Cardiac muscle cell (in vitro differentiated cells and primary cell): ENCODE measurements at places on chromosomes 2 and 18. TPM values are rescaled to one million over a fixed set of nuclear protein-coding genes. Genes with fewer than 3 reads are reported as not detected.

DNA sequence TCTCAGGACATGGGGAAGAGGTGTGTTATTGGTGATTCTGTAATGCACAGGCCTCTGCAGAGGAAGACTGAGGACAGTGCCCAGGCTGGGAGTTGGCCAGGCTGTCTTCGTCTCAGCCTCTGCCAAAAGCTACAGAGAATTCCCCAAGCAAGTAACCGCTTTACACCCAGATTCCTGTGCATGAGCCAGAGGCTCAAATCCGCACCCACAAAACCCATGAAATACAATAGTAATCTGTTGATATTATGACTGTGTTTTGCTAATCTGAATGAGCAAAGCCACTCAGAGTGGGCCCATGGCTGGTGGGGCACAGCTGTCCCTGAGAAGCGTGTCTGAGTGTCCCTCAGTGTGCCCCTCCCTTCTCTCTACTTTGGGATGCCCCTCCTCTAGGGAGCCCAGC, 149.5 kb upstream of the PXDN start:
- DNase-seq: no peak

- no peak for DNase-seq
Measured at GRCh38 chr2:27647289-27647688, 16.1 kb downstream of the SUPT7L start.

DNA sequence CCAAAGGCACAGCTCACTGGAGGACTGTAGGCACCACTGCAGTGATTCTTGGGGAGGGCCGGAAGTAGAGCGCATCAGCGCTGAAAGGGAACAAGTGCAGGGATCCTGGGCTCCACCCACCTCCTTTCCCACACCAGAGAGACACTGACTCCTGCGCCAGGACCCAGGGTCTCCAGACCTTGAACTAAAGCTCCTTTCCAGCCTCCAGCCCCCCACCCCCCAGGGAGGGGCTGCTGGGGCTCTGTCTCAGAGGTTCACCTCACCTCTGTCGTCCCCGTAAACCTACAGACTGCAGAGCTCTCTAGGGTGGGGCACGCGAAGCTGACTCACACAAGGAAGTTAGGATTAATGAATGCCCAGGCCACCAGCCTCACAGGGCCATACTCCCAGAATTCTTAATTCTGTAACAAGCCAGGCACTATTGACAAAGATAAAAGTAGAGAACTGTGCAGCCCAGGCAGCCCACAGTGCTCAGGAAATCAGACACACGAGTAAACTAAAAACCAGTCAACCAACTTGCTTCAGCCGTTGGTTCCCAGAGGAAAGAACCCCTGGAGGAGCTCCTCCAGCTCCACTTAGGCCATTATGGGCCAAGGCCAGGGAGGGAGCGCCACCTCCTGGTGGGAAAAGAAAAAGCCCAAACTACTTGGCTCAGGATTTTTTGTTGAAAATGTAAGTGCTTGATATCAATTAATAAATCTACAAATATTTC, 45.1 kb upstream of the ACAA2 start:
- peak; percentile 82 for DNase-seq

DNA sequence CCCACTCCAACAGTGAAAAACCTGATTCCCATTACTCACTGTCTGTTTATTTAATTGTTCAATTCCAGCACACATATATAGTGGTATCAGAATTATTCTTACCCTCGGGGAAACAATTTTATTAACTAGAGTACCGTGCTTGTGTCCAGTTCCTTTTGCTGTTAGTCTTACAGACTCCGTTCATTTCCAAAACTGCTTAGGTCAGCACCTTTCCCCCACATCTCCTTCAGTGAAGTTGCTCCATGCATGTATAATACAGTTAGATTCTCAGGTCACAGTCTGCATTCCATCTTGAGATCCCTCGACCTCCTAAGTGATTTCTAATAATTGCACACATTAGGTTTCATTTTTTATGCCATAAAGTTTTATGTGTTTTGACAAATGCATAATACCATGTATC, 56.3 kb upstream of the ZNF521 start:
- DNase-seq: no peak

DNA sequence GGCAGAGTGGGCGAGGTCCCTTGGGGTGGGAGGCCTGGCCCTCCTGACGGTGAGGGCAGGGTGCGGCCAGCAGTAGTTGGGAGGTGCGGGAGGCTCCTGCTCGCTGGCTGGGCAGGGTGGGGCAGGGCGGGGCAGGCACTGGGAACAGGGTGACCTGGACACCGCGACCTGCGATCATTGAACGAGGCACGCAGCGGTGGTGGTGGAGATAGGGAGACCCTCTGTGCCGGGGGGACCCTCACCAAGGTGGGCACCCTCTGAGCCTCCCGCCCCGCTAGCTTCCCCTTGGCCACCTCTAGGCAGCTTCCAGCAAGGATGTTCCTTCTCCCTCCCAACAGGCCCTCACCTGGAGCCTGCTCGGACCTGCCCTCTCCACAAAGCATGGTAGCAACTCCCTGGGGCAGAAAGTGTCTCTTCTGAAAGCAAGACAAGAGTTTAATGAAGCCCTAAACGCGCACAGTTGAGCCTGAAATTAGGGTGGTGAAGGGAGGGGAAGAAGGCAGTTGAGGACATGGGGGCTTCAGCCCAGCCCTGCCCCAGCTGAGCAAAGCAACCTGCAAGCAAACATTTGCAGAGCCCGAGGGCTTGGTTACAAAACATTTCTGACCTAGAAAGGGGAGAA, 15.4 kb upstream of the FOSL2 start:
- DNase-seq: no peak

- DNase-seq: no peak
Measured at GRCh38 chr18:10514601-10515000, 11.2 kb upstream of the NAPG start.

GRCh38 chr2:681312-681711, 4.1 kb upstream of the TMEM18 start:
- DNase-seq: no peak

DNA sequence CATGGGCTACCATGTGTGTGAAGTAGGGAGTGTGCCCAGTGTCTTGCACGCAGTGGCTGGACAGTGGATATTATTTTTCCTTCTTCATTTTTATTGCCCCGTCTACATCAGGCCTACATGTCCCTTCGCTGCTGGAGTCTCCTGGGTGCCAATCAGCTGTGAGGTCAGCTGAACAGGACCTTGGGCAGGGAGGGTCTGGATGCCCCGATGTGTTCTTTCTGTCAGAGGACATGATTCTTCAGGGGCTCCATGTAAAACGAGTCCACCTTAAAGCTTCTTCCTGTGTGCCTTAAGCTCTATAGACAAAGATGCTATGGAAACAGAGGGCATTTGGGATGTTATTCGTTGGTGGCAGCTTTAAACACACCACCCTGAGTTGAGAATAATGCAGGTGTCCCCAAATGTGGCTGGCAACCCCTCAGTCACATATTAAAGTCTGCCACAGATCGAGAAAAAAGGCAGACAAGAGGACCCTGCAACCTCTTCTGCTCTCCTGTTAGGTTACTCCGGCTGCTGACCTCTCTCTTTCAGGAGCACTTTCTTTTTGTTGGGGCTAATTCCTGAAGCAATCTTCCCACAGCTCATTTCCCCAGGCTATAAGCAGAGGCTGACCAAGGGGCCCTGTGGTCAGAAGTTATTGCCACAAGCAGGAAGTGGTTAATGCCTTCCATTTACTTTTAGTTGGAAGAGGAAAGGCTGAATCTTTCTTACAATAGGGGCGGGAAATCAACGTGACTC, 20.0 kb downstream of the GREB1 start:
- no peak for DNase-seq

DNA sequence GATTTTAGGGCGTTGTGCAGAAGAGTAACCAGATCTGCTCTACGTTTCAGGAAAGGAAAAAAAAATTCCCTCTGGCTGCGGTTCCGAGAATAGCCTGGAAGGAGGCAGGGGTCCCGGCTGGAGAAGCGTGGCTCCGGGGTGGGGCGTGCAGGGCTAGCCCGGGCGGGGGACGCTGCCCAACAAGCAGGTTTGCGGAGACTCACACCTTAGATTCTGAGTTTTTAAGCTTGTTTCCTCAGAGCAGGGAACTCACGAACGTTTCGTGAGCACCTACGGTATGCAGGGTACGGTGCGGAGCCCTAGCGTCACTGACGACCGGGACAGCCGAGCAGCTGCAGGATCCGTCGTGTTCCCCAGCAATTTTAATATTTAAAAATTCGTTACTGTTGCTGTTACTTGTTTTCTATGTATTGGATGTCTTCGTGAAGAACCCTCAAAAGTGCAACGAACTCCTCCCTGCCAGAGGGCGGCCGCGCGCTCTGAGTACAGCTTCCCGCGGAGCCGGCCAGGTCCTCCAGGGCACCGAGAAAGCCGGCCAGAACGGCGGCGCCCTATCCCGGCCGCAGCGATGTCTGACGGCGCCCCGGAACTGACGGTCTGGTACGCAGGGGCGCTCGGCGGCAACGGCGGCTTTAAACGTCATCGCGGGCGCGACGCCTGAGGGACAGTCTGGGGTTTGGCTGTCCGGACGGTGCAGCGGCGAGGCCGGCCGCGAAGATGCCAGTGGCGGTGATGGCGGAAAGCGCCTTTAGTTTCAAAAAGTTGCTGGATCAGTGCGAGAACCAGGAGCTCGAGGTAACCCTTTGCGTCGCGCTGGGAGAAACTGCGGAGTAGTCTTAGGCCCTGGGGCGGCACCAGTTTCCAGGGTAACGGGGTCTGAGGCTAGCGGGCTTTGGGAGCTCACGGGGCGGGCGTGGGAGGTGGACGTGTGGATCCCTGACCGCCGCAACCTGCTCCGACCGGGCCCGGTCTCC, at the start of gene COPS8:
COPS8 (plus strand) TSS at position 642 of the 974 bp plus-strand sequence; CDS start at position 718, 76 bp downstream.
- DNase-seq: peak; percentile 97

The FHOD3 gene
- 127 and 129 TPM in 2 replicates for polyA plus RNA-seq

The OXER1 gene
- polyA plus RNA-seq: 0.12 and 0.15 TPM in 2 replicates
